Calu3 (cell line): ENCODE measurements at places on chromosomes 11 and 22.
A peak's percentile ranks its signal among the peaks of the same experiment; 100 is the strongest.

GRCh38 chr22:48881326-48881980 is 946.2 kb downstream of the BRD1 start:
- DNase-seq = no peak

- no peak for DNase-seq
Measured at GRCh38 chr22:39130892-39131855, 21.3 kb downstream of the CBX7 start.

DNA sequence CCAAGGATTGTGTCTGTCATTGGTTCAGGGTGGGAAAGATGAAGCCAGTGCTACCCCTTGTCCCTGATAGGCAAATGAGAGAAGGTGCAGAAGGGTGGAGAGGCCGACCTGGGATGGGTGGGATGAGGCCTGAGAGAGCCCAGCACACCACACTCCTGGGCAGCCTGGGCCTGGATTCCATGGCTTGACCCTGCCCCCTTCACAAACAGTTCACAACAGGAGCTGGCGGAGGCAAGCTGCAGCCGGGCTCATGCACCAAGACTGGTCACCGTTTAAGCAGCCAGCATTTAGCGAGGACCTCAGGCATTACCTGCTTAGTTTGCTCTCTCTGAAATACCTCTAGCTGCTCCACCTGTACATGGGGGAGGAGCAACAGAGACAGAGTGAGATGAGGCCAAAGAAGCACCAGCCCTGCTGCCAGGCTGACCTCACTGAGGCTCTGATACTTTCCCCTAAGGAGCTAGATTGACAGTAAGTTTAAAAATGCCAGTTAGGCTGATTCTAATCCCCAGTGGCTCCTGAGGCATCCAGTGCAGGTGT is 13.5 kb downstream of the IL18BP start:
- DNase-seq = no peak

DNA sequence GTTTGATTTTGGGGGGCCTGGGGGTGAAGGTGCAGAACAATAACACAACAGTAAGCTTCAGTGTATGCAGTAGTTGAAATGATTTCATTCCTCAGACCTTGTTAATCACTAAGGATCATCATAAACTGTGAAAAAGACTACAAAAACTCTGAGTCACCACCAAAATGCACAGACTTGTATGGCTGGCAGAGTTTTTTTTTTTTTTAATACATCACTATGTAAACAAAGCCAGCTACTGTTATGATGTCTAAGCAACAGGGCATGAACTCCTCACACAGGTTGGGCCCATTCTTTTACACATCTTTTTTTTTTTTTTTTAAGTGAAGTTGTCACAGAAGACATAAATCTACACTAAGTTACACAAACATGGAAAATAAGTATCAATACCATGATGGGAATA is 311.9 kb downstream of the GUCY1A2 start:
- no peak for DNase-seq

DNA sequence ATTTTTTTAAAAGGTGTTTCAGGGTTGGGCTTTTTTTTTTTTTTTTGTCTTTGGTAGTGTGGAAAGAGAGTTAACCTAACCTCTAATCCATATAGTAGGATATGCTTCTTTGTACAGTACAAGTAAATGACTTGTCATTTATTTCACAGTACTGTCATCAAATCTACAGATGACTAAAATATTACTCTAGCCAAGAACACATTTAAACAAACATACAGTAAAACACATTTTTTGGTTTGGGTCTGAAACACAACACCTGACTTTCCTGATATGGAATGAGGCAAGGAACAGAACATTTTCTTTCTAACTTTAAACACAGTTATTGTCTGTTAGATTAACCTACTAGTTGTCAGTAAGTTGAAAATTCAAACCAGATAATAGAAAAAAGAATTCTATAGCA is 68.1 kb downstream of the IMMP1L start:
- DNase-seq = no peak

DNA sequence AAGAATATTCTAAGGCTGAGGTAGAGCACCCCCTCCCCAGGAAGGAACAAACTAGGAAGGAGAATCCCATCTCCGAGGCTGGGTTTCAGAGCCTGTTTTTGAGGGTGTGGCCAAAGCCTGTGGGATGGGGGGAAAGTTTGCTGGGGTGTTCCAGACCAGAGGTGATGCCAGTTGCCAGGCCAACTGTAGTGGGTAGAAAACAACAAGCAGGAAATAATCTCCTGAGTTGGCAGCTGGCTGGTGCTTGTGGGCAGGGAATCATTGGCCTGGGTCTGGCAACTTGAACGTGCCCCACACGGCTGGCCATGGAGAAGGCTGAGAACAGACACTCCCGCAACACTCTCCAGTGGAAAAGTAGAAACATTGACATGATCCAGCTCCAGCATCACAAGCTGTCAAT is 385.6 kb downstream of the ETS1 start:
- peak; percentile 50 for DNase-seq

GRCh38 chr11:96781082-96781481 is 391.3 kb downstream of the JRKL start:
- DNase-seq = no peak

GRCh38 chr11:113723787-113724186 is 17.7 kb upstream of the TMPRSS5 start:
- no peak for DNase-seq

DNA sequence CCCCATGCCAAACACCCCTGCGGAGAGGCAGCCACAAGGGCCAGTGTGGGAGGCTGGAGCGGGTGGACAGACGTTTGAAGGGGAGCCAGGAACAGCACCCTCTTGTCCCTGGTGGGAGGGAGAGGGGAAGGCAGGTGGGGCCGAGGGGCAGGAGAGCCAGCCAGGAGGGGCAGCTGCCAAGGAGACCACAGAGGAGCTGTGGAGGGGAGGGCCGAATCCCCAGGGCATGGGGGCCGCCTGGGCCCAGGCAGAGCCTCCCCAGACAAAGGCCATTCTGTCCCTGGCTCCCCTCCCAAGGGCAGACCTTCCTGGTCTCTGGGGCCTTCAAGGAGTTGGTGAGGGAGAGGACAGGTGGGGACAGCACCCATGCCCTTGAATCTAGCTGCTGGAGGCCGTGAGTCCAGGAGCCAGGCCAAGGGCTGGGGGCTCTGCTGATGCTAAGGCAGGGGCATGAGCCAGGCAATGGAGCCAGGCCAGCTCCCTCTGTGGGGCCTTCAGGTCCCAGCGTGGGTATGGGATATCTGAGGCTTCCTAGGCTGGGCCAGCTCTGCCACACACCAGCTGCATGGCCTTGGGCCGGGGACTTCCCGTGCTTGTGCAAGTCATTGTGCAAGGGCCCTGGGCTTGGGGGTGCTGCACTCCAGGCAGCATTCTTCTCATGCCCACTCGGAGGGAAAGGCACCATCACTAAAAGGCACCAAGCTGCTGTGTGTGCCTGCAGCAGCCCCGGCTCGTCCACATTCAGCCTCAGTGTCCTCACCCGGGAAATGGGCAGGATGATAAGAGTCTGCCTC is 11.4 kb downstream of the EMID1 start:
- DNase-seq = no peak

GRCh38 chr11:76602431-76602861 is 68.1 kb downstream of the LRRC32 start:
- DNase-seq = no peak

DNA sequence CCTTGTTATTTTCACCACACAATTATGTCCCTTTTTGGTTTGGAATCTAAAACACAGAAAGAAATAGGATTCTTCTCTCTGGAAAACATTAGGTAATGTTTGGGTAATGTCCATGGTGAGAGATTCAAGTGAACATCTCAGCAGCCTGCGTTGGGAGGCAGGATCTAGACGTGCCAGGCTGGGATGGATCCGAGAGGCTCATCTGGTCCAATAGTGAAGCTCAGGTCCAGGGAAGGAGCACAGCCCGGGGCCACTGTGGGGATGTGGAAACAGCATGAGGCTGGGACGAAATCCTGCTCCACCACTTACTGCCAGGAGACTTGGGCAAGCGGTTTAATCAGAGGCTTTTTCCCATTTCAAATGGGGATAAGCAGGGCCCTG is 109.9 kb downstream of the CSNK2A3 start:
- no peak for DNase-seq

DNA sequence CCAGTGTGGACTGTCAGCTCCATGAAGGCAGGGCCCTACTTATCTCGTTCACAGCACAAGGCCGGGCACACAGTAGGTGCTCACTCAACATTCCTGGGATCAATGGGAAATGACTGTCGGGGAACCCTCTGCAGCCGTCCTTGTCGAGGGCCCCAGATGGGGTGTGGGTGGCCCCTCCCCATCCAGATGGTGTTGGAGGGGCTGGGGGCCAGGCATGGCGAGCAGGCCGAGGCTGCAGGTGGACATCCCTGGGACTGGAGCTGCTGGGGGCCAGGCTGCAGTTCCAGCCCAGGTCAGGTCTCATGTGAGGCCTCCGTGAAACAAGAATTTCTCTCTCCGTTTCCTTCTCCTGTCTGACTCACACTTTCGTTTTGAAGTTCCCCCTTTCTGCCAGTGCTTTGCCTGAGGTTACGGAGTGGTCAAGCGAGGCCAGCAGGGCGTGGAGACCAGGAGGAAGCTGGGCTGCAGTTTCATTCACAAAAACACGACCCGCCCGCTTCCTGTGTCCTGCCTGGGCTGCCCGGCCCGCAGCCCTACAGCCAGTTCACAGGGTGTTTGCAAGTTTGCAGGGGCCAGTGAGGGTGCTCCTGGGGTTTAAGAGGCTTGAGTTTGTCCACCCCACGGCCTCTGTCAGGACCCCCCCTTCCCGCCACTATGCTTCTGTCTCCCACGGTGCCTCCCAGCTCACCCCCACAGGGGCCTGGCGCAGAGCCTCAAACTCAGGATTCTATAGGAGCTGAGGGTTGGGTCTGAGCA is 4.5 kb downstream of the MYEOV start:
- DNase-seq = peak; percentile 88

DNA sequence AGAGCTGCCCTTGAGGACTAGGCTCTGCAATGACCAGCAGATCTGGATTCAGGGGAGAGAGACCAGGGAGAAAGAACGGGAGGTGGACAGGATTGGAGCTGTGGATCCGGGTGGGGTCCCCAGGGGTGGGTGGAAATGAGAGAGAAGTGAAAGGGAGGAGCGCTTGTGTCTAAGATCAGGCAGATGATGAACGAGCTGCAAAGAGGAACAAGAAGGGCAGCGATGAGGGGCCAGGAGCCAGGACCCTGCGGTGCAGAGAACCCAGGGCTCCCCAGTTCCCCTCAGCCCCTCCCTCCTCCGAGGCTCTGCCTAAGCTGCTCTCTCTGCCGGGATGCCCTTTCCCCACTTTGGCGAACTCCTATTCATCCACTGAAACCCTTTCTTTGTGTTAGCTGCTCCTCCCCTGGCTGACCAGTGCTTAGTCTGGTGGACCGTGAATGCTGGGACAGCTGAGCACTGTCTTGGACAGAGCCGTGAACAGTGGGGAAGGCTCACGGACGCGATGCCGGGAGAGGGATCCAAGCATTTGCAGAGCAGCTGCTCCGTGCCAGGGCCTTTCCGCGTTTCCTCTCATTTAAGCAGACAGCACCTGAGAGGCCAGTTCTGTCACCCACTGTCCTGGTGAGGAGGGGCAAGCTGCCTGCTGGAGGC is 35.9 kb downstream of the SHISAL1 start:
- no peak for DNase-seq

GRCh38 chr22:41534219-41534618 is 10.1 kb downstream of the POLR3H start:
- no peak for DNase-seq

GRCh38 chr11:120293038-120293800 is 31.9 kb upstream of the TLCD5 start:
- DNase-seq = no peak

- no peak for DNase-seq
Measured at GRCh38 chr11:86919557-86920210, 35.5 kb downstream of the FZD4 start.

GRCh38 chr11:102573851-102574250 is 43.3 kb upstream of the MMP7 start:
- DNase-seq = no peak

GRCh38 chr11:111352935-111353710 is 26.0 kb downstream of the POU2AF1 start:
- no peak for DNase-seq

DNA sequence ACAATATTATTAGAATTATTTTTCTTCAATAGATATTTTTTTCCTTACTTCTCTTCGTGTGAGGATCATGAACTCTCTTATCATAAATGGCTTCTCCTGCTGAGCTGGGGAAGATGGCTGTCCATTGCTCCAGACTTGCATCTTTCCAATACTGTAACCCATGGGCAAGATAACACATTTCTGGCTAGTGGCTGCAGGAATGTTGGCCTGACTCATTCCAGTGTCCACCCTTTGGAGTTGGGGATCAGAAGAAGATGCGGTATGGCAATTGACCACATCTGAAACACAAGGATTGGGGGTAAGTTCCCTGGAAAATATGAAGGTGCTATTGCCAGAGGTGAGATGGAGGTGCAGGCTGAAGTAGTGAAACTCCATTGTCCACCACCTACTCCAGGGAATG is 92.8 kb downstream of the FAR1 start:
- DNase-seq = no peak

- DNase-seq = no peak
Measured at GRCh38 chr22:31321421-31321820, 24.7 kb downstream of the PATZ1 start.

GRCh38 chr22:40407831-40408717 is 37.7 kb downstream of the SGSM3 start:
- DNase-seq = no peak
